Ureter (tissue), 1 donor: ENCODE measurements at places on chromosomes 16 and 17. TPM values are rescaled to one million over a fixed set of nuclear protein-coding genes. Genes with fewer than 3 reads are reported as not detected.
A peak's percentile ranks its signal among the peaks of the same experiment; 100 is the strongest.

DNA sequence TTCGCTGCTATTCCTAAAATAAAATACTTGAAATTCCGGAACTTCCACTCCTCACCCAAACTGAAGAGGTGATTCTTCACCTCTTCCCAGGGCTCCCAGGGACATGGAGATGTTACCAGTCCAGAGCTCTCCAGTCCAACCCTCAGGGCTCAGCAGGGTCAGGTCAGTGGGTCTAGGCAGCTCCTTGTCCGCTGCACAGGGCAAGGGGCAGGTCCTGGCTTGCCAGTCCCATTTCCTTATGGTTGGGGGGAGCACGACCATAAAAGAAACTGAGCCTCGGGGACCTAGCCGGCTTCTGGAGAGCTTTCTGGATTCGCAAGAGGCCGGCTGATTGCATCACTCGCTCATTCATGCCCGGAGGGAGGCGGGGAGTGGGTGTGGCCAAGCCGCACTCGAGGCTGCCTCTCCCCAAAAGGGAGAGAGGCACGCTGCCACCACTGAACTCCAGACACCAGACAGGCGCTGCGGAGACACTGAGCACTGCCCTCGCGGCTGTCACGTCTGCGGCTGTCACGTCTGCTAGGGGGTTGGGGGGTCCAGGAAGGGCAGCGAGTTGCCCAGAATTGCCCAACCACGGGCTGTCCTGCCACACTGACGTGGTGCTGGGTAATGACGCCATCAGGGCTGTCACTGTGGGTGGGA lies 15.8 kb downstream of the SLC7A5 start:
- peak; percentile 97 for DNase-seq

Gene CLEC19A
- total RNA-seq = not detected

GRCh38 chr16:4375717-4376116 lies 4.1 kb downstream of the VASN start:
- no peak for DNase-seq

Gene KRTAP17-1
- total RNA-seq = not detected

DNA sequence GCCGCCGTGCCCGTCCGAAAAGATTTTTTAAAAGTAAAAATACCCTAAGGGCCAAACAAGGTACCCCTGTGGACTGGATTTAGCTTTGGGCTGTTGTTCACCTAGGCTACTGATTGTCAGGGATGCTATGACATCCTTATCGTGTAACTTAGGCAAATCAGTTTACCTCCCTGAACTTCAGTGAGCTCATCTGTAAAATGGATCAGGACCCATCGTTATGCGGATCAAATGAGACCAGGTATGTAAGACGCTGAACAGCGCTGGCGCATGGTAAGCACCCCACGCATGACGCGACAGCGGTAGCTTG lies 658 bp upstream of the ZNF771 start:
- no peak for DNase-seq

GRCh38 chr16:10682604-10683003 lies 12.1 kb downstream of the TEKT5 start:
- no peak for DNase-seq

DNA sequence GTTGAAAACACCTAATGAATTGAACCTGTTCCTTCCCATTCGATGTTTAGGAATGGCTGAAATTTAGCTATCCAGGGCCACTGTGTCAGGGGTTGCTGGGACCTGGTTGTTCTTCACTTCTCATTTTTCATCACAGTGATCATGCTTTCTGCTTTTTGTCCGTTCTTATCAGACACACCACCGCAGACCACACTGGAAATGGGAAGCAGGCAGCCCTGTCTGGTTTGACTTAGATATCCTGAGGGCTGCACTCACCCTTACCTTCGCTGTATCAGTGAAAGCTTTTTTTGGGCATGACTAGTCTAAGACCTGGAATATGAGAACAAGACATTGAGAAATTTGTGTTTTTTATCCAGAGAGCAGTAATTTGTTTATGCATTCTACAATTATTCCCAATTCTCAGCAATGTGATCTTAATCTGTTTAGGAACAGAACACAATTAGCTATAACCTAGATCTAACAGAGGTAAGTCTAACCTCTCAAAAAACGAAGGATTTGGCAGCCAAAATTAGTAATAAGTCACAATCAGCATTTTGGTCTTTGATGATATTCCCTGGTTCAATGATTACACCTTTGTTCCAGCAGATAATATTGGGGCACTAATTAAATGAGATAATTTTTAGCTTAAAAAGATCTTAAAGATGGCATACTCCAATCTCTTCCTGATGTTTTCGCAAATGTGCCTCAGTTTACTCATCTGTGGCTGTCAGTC lies 126.0 kb upstream of the GOT2 start:
- no peak for DNase-seq

GRCh38 chr17:77498091-77498741 lies 357.4 kb downstream of the SEC14L1 start:
- peak; percentile 40 for DNase-seq

DNA sequence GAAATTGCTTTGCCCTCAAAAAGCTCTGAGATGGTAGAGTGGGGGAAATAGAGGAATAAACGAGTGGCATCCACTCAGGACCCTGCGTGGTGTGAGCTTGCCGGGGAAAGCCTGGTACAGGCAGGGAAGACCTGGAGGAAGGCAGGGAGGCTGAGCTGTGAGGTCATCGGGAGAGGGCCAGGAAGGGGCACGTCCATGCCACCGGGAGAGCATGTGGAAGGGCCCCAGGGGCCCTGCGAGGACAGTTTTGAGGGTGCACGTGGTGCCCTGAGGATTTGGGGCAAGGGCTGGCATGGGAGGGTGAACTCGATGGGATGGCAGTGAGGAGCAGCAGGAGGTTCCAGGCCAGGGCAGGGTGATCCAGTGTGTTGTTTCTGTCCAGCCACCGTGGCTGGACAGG lies 56.3 kb upstream of the CBFA2T3 start:
- no peak for DNase-seq

DNA sequence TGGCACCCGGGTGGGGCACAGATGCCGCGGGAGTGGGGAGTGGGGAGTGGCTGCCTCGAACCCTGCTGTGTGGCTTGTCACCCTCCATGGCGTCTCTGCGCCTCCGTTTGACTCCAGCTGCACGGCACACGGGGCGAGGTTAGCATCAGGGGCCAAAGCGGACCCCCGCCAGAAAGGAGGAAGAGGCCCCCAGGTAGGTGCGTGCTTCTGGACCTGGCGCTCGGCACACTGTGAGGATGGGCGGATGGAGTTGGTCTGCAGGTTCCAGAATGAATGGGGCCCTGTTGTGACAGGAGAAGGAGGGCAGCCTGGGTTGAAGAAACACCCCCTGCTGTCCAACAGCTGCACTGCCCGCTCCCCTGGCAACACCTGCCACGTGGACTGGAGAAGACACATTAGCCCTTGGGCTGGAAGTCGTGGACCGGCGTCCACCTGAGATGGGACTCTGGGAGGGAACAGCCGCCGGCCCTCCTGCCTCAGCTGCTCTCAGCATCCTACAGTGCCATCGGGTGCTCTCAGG lies 9.4 kb upstream of the FASN start:
- no peak for DNase-seq

- no peak for DNase-seq
Measured at GRCh38 chr16:86980644-86981043, 336.5 kb downstream of the C16orf95 start.

DNA sequence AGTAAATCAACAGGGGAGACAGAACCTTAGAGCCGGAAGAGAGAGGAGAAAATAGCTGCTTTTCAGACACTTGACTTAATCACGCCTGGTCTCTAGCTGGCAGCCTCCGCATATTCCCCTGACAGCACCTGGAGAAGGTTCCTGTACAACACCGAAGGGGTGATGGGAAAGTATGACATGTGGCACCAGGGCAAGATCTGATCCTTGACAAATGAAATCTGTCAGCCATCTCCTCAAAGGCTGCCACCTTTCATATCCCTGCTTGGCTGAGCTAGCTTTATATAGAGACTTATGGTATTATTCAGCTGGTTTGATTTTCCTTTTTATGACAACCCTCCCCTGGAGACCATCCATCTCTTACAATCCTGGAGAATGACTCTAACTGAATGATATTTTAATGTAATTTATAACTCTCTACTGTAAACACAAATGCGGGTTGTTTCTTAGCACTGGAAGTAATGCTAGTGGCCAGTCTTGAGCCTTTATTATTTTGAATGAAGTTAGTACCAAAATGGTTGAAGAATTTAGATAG lies 1205.3 kb upstream of the CDH8 start:
- no peak for DNase-seq

DNA sequence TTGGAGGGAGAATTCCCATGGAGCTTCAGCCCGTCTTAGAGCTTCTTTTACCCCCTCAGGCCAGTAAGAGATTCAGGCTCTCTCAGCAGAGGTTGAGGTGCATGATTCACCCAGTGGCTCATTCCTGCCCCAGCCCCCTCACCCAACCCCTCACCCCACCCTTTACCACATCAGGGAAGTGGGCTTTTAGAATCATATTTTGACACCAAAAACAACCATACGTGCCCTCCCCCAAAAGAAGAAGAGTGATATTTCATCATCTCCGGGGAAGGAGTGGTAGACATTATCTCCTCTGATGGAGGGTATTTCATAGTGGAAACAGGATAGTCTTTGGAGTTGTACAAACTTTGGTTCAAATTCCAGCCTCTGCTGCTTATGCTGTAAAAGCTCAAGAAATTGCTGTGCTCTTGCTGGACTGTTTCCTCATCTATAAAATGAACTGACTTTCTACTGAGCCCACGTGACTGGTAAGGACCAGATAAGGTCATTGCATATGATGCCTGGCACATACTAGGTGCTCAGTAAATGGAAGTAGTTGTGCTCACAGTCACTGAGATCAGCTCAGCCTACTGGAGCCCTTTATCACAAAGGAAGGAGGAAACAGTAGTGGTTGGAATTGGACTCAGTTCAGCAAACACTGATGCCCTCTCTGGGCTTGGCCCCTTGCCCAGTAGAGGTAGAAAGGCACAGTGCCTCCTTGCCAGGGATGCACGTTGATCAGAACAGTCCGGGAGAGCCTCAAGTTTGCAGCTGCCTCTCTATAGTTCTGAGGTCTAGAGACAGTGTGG lies 18.3 kb upstream of the CCL5 start:
- DNase-seq = peak; percentile 61

Gene SNAI3
- 1.8 TPM for total RNA-seq

DNA sequence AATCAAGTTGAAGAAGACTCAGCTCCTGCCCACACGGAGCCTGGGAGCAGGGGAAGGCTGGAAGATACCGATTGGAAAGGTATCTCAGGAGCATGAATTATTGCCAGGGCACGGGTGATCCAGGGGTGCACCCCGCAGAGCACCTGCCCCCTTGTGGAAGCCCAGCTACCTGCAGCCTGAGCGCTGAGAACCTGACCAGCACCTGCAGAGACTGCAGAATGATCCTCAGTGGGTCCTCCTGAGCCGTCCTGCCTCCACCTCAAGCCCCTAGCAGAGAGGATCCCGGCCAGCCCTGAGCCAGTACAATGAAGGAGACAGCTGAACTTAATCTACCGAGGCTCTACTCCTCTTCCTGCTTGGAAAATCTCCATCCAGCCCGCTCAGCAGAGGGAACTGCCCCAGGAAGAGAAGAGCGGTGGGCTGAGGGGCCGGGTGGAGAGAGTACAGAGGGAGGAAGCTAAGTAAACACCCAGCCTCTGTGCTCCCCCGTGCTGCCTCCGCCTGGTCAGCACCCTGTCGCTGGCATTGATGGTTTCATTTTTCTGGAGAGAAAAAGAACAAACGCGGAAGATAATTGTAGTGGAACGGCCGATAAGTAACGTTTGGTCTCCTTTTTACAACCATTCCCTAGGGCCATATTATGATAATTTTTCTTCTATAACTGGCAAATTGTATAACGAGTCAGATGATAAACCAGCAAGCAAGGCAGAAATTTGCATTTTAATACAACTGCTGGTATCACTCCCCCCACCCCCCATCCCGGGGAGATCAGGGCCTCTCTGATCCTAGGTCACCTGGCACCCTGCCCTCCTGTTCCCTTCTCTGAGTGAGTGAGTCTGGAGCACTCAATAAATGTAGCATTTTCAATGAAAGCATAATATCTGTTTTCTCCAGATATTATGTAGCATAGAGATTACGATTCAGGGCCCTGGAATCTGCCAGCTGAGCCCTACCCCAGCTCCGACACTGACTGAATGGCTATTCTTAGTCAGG lies 204.5 kb upstream of the RPL38 start:
- DNase-seq = peak; percentile 66

Gene KRT14
- total RNA-seq = 0.52 TPM

GRCh38 chr16:53769787-53770186 lies 65.8 kb downstream of the FTO start:
- DNase-seq = no peak

GRCh38 chr16:12460064-12460392 lies 343.7 kb downstream of the CPPED1 start:
- DNase-seq = no peak

DNA sequence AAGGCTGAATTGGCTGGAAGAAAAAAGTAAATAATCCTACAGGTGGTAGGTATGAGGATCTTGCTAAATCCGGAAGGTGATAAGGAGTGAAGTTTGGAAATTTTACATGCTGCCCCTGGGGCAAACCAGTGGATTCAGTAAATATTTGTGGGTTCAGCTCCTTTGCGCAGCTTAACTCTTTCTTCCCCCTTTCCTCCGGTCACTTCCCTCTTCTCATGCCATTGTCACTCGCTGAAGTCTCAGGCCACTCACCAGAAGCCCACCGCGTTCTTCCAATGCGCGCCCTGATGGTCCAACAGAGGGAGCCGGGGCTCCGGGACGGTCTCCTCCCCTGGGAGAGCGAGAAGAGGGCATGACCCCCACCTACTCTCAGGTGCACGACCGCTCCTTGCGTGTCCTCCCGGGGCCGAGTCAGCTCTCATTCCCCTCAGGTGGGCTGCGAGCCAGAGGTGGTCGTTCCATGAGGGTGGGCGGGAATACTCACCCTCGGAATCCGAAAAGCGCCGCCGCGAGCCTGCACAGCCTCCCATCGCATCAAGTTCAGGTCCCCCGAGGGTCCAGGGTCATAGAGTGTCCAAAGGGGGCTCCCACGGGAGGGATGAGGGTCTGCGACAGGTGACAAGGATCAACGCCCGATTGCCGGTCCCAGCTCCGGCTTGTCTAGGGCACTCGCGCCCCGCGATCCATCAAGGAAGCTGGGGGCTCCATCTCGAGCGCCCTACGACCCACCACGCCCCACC lies 474 bp downstream of the CLN3 start:
- no peak for DNase-seq

Gene C16orf96
- total RNA-seq = not detected

DNA sequence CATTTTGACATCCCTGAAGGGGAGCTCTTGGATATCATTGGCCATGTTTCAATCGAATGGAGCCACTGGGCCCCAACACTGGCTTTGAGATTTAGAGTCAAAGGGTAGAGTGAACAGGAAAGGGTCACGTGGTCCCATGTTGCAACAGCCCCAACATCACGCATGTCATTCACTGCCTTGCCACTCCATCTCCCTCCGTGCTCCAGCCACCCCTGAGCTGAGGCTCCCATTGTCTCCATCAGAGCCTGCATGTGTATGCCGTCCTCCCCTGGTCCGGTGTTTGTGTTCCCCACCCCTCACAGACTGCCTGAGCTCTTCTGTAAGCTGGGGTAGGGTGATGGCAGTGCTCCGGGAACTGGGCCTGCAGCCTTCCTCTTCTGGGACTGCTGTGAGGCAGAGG lies 12.1 kb downstream of the NFE2L1 start:
- DNase-seq = no peak

Gene GRAP
- total RNA-seq = 3.6 TPM

- DNase-seq = peak; percentile 65
Measured at GRCh38 chr16:49859125-49859811, 3.4 kb upstream of the ZNF423 start.

Gene ZDHHC1
- total RNA-seq = 14.3 TPM

- no peak for DNase-seq
Measured at GRCh38 chr17:77493901-77494663, 353.3 kb downstream of the SEC14L1 start.

Gene CMTM4
- 31.6 TPM for total RNA-seq

Gene ITGAL
- total RNA-seq = 8.9 TPM

Gene PLA2G10
- 1.4 TPM for total RNA-seq

- no peak for DNase-seq
Measured at GRCh38 chr17:47660064-47660492, 10.4 kb downstream of the KPNB1 start.
